ENCODE measurements at places on chromosomes 6 and 20.

GRCh38 chr6:30091577-30092381, 16.2 kb upstream of the RNF39 start:
- DNase-seq, result no peak

- DNase-seq, result no peak
Observed at GRCh38 chr6:118152524-118152923, 245.5 kb downstream of the SLC35F1 start.

- DNase-seq, result no peak
Observed at GRCh38 chr6:95286874-95287273, 290.5 kb upstream of the MANEA start.

- DNase-seq, result no peak
Observed at GRCh38 chr20:52039790-52040189, 151.8 kb downstream of the ZFP64 start.

GRCh38 chr20:23320317-23320716, 30.3 kb upstream of the NXT1 start:
- DNase-seq, result no peak

DNA sequence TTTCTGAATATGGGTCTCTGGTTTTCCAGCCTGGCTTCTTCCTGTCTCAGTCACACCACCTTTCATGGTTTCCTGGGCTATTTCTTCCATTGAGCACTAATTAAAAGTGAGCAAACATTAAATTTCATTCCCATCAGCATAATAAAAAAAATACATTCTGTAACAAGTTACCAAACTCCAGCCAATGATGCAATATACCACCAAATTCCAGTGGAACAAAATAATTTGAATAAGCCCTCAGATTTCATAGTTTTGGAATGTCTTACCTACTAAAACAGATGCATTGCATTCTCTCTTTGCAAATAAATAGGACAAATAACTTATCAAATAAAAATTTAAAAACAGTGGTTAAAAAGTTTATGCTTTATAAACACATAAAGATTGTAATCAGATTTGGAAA, 97.8 kb upstream of the PRDM1 start:
- no peak for DNase-seq

DNA sequence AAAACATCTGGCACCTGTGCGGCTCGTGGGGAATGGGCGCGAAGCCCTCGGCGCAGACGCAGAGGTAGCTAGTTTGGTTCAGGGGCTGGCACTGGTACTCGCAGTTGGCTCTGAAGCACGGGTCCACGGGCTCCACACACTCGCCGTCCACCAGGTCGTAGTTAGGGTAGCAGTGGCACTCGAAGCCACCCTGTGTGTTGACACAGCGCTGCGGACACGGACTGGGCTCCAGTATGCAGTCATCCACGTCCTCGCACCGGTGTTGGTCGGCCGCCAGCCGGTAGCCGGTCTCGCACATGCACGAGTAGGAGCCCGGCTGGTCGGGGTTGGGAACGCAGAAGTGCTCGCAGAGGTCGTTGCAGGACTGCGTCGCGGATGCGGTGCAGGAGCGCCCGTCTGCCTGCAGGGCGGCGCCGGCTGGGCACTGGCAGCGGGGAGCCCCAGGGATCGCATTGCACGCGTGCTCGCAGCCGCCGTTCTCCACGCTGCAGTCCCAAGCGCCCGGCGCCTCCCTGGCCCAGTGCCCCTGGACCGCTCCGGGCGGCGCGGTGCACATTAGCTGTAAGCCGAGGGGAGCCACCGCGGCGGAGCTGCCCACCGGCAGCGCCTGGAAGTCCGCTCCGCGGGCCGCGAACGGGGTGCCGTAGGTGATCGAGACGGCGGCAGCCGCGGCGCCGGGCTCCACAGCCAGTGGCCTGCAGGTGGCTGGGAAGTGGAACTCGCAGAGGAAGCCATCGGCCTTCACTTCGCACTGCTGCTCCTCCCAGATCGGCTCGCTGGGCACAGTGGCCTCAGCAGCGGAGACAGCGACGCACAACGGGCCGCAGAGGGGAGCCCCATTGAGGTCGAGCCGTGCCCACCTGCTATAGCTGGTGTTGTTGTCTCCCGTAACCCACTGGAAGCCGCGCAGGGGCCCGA, 930 bp downstream of the THBD start:
- peak; percentile 36 for DNase-seq

DNA sequence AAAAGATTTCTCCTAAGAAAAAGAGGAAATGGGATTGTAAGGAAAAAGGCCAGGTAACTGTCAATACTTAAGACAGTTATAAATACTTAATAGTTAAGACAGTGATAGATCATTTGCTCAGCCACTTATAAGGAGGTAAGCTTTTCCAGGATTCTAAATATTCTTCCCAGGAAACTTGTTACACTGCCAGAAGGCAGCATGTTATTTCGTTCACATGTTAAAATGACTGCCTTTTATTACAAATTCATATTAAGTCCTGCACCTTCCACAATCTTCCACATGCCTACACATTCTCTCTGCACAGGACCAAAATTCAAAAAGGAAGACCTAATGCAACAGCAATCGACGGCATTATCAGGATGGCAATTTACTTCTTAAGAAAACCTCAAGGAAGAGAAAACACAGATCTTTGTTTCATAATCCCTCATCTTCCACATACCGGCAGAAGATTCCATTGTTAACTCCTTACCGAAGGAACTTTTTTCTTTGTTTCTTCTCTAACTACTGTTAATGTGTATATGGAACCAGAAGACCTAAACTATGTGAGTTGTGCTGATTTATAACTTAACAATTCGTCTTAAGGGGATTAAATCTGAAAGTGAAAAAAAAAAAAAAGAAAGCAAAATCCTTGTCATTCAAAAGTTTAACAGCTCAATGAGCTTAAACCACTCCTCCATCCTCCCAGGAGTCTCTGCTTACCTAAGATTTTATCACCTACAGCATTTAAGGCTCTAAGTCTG, 799 bp downstream of the TAAR2 start:
- no peak for DNase-seq

DNA sequence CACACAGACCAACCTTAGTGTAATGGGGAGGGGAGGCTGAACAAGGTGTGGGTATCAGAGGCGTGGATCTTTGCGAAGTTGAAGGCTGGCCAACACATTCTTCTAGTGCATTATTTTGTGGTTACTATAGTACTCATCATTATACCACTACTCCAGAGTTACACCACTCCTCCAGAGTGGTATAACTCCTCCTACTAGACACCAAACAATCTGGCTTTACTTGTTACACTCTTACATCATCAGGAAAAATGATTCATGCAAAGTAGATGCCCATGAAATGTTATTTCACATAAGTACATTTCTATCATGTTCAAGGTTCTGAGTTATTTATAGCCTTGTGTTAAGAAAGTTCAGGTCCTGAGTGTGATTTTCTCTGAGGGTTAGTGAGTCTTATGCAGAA, 443.1 kb upstream of the OPRM1 start:
- no peak for DNase-seq

GRCh38 chr20:57117296-57117695, 149.1 kb downstream of the BMP7 start:
- no peak for DNase-seq

DNA sequence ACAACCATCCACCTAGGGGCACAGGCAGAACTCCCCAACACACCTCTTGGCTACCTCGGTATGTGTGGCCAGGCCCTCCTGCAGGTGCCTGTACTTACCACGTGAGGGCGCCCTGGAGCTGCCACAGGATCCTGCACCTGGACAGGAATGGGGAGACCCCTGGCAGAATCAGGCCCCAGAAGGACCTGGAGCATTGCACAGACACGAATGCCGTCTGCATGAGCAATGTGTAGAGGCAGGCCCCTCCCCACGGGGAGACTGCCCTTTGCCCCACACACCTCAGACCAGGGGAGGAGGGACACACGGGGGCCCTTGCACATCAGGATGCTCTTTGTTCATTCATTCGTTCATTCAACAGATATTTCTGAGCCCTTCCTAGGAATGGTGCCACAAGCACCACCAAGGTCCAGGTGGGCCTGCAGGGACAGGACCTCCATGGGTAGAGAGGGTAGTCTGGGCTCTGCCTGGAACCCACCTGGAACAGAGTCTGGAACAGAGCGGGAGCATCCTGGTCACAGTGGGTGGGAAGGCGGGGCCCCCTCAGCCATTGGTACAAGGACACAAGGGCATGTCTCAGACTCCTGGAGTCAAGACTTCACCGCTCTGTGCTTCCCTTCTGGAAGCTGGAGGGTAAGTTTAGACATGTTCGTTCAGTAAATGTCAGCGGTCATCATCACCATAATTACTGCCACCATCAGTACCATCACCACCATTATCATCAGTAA, 32.3 kb downstream of the YTHDF1 start:
- DNase-seq, result peak; percentile 70

- no peak for DNase-seq
Observed at GRCh38 chr6:44472250-44472945, 84.9 kb downstream of the CDC5L start.
